DMS 273 treated with DMSO at 0.1 percent for 48 hours (cell line): ENCODE measurements at places on chromosomes 5 and 9.
A peak's percentile ranks its signal among the peaks of the same experiment; 100 is the strongest.

DNA sequence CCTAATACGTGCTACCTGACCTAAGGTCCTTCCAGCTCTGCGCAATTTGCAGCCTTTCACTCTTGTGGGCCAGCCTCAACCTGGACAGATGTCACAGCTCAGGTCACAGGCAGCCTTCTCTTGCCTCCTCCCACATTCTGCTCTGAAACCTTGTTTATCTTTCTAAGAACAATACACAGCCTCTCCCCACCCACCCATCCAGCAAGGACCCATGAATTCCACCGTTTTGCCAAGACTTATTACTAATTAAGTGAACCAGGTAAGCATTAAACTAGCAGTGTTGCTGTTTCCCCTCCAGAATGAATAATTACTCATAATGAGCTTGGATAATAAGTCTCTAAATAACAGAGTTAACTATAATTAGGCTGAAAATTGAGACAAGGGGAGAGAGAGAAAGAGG, 11.0 kb downstream of the FABP6 start:
- no peak for DNase-seq

DNA sequence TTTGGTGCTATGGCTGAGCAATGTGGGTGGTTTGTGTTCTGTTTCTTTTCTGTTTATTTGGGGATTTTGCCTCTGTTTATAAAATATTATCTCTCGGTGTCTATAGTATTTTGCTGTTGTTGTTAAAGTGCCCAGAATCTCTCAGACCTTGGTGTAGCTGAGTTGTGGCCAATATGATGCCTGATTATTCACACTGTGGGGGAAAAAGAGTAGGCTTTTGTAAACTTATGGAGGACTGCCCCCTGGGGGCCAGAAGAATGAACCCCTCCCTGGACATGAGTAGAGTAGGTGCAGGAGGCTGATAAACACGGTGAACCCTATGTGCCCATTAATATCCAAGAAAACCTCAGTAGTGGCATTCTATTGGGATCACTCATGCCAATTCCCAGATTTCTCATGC, 49.0 kb upstream of the DPYSL3 start:
- DNase-seq: peak; percentile 42

- DNase-seq: no peak
These were observed 76.4 kb downstream of the NTNG2 start for GRCh38 chr9:132238026-132238972.

DNA sequence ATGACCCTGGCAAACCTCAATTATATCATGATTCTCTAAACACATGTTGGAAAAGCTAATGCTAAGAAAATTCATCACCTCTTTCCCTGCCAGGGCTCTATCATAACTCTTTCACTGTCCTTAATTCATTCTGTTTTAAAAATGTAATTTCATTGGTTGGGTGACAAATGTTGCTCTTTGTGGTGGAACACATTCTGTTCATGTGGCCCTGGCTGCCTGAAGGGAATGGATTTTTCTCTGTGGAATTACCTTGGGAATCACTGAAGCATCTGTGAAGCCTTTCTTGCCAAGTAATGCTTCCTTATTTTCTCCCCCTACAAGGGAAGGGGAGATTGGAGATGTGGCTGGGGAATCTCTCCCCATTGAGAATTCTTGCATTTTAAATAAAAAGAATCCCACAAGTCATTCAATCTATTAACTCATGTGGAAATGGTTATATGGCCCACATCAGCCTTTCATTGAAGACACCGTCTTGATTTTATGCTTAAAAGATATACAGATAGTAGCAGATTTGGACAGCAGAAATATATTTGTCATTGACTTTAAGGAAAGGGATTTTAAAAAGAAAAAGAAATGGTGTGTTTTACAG, 201.8 kb upstream of the NMUR2 start:
- no peak for DNase-seq

DNA sequence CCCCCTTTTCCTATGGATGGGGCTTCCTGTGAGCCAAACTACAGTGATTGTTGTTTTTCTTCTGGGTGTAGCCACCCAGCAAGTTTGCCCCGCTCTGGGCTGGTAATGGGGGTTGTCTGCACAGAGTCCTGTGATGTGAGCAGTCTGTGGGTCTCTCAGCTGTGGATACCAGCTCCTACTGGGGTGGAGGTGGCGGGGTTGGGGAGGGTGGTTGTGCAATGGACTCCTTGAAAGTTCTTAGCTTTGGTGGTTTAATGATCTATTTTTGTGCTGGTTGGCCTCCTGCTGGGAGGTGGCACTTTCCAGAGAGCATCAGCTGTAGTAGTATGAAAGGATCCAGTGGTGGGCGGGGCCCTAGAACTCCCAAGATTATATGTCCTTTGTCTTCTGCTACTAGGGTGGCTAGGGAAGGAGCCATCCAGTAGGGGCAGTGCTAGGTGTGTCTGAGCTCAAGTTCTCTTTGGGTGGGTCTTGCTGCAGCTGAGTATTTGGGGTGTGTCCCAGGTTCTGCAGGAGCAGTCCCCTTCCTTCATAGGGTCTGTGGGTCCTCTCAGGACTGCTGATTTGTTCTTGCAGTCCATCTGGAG, 275.6 kb upstream of the PAPPA start:
- DNase-seq: no peak

DNA sequence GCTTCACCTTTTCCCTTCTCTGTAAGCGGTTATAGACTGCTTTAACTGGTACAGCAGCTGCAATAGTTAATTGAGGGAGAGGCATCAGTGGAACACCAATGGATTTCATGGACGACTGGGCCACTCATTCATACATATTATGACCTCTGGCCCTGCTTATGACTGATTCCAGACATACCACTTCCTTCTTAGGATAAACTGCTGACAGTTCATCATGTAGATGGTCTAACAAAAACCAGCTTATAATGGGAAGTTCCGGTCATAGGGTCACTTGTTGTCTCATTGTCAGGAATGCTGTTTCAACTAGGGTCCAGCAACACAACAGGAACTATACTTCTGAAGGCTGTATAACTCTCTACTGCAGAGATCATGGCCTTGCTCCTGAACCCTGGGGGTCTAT, 265.2 kb upstream of the RASA1 start:
- DNase-seq: no peak

DNA sequence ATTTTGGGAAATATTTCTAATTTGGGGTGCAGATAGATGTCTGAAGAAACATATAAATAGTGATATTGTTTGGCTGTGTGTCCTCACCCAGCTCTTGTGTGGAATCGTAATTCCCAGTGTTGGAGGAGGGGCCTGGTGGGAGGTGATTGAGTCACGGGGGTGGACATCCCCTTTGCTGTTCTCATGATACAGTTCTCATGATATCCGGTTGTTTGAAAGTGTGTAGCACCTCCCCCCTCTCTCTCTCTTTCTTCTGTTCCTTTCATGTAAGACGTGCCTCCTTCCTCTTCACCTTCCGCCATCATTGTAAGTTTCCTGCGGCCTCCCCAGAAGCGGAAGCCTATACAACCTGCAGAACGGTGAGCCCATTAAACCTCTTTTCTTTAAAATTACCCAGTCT, 11.4 kb upstream of the ADAMTS16 start:
- DNase-seq: no peak

DNA sequence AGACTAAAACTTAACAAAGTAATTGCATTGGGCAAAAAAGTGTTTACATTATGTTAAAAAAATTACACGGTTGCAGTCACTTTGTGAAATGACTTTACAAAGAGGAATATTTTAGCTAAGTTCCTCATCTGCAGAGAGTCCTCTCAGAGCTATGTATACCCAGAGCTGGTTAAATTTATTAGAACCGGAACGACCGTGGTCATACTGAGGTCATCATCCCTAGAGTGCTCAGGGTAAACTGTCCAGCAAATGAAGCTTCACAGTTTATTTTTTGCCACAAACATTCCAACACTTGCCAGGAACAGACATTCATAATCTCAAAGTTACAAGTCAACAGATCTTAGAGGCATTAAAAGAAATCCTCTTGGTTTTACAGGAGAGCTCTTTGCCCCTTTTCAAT, 897 bp downstream of the ROPN1L start:
- no peak for DNase-seq

DNA sequence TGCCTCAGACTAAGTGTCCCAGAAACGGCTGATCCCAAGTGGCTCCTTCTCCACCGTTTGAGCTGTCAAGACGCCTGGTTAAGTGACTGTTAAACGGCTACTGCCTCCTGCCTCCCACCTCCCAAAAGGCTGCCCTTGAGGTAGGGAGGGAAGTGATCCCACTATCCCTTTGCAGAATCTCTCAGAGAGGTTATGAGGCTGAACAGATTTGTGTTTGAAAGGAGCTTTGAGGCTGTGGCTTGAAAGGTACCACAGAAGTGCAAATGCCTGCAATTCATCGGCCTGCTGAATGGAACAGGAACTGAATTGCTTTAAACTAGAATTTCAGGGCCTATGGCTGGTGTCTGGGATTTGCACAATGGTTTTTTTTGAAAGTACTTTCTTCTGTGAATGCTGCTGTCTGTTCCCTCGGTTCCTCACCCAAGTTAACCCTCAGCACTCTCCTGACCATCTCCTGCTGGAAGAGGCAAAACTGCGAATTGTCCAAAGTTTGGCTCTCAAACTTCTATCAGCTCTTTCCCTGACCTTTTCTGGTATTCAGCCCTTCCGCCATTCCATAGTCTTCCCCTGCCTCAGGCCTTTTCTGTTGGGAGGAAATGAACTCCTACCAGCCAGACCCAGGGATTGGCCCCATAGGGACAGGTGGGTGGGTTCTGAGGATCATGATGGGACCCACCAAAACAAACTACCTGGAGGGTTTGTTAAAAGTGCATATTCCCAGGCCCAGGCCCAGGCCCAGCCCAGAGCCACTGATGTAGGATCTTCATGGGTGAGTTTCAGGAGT, 453.3 kb downstream of the KDM4C start:
- DNase-seq: no peak

DNA sequence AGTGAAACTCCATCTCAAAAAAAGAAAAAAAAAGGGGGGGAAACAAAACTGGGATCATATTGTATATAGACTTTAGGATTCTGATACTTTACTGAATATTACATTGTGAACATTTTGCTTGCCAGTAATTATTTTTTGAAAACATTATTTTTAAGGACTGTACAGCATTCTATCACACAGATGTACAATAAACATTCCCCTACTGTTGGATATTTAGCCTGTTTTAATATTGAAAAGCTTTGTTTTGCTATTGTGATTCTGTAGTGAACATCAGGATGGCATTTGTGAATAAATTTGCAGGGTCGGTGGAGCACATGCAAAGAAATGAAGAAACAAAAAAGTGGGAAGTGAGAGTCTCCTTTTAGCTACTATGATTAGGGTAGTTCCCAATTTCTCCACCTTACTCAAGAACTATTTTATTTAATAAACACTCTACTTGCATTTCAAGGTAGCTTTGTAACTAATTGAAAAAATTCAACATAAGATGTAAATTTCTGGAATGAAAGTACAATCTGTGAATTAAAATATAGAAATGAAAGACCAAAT, 18.7 kb downstream of the RASGRF2 start:
- DNase-seq: no peak

- DNase-seq: no peak
These were observed 347.4 kb upstream of the NUDT12 start for GRCh38 chr5:103910011-103910410.

GRCh38 chr5:168779333-168779732, 200.2 kb upstream of the PANK3 start:
- DNase-seq: no peak

GRCh38 chr5:123209502-123210027, 120.5 kb downstream of the PRDM6 start:
- no peak for DNase-seq
